ENCODE measurements at places on chromosomes 1 and 21. TPM values are rescaled to one million over a fixed set of nuclear protein-coding genes. Genes with fewer than 3 reads are reported as not detected.

MEX3A gene
- total RNA-seq: 34.5 TPM

KRTAP21-3 gene
- total RNA-seq: not detected

GPA33 gene
- not detected for total RNA-seq

SPRR2F gene
- not detected for total RNA-seq

ADGRL2 gene
- 25.1 TPM for total RNA-seq

OR2L8 gene
- not detected for total RNA-seq

CFHR4 gene
- not detected for total RNA-seq

FAM72D gene
- 1.5 TPM for total RNA-seq

EDARADD gene
- total RNA-seq: 4.7 TPM
